ENCODE measurements at places on chromosomes 12 and 14.

DNA sequence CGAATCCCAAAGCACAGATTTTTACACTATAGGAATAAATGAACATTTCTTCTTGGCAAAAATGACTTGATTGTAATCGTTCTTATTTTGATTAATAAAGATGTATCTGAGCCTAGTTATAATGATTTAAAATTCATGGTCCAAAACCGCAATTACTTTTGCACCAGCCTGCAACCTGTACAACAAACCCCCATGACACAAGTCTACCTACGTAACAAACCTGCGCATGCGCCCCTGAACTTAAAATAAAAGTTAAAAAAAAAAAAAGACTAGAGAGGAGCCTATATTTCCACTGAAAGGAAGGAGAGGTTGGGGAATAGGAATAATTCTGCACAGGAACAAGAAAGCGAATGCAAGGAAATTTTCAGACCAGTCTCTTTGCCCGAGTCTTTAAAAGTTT lies 145.2 kb downstream of the SCARB1 start:
- DNase-seq: no peak

DNA sequence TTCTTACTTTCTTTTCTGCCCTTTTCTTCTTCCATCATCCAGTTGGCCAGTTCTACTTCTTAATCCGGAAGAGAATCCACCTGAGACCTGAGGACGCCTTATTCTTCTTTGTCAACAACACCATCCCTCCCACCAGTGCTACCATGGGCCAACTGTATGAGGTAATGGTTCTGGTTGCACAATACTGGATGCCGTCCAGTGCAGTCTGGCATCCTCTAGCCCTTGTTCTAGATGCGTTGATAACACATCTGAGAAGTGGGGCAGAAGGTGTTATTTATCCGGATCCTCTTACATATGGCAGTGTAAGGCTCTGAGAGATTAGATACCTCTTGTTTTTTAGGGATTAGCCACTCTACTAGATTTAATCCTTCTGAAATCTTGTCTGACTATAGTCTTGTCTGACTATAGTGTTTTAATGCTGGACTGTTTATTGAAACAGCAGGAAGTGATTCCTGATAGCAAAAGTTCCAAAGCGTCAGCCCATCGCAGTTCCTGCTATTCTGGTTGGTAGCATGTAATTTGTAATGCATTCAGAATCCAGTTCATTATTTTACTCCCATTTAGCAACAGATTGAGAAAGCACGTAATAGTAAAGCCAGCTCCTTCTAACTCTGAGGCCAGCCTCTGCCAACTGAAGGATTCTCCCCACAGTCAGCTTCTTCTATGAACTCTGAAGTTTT lies 7.9 kb downstream of the GABARAPL1 start:
- DNase-seq: no peak

GRCh38 chr12:95805864-95806671 lies 15.5 kb upstream of the NTN4 start:
- no peak for DNase-seq

DNA sequence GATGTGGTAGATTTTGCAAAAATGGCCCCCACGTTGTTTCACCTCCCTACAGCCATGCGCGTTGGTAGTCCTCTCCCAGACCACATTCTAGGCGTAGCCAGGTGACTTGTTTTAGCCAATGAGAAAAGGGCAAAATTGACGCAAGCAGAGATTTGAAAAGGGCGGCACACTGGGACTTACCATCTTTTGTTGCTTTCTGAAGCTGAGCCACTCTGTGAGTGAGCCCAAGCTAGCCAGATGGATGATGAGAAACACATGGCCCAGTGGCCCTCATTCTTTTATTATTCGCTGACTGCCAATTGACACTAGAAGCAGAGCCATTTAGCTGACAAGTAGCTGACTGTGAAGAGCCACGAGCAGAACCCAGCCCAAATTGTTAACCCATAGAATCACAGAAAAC lies 142.0 kb upstream of the GZMB start:
- DNase-seq: no peak

DNA sequence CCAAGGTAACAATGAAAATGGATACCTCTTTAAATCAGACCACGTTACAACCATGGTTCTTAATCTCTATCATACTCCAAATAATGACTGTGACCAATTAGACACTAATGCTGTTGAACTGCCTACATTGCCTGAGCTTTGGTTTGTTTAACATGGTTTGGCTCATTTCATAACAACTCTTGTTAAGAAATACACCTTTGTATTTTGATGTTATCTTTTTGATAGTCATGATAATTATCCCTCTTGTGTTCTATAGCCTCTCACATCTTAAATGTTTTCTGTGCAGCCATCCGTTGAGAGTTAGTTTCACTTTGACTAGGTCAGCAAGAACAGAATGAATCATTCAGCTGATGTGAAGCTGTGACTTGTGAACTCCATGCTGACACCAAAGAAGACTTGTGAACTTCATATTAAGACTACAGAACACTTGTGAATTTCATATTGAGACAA lies 75.5 kb upstream of the RERGL start:
- no peak for DNase-seq

DNA sequence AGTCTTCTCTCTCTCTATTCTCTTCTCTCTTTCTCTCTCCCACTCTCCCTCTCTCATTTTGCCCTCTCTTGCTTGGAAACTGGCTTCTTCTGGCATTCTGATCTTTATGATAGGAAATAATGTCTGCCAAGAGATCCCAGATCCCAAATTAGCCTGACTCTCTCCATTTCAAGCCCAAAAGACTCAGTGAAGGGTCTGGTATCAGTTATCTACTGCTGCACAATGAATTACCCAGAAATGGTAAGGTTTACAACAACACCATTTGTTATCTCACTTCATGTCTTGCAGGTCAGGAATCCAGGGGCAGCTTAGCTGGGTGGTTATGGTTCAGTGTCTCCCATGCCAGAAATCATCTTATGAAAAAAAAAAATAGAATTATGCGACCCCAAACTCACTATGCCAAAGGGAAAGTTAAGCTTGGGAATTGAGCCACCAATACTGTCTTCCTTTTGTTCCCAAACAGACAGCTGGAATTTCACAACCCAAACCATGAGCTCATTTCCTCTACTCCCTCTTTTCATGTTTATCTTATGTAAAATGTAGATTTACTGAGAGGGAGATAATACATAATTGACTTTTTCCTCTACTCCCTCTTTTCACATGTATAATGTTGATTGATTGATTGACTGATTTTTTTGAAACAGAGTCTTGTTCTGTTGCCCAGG lies 67.8 kb upstream of the FICD start:
- no peak for DNase-seq

- DNase-seq: no peak
Measured at GRCh38 chr12:50839042-50839441, 3.7 kb upstream of the TMPRSS12 start.

DNA sequence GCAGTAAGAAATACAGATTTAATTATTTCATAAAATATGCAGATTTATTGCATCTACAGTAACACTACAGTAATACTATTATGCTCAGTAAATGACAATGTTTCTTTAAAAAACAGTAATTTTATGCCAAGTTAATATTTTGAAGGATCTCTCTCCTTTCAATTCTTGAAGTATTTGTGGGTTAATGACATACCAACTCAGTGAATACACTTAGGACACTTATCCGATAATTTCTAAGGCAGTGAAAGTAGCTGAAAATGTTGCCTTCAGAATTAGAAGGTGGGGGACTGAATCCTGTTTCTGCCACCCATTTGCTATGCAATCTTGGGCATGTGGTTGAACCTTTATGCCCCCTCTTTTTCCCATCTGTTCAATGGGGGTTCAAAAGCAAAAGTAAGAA lies 24.8 kb upstream of the IFNG-AS1 start:
- no peak for DNase-seq

DNA sequence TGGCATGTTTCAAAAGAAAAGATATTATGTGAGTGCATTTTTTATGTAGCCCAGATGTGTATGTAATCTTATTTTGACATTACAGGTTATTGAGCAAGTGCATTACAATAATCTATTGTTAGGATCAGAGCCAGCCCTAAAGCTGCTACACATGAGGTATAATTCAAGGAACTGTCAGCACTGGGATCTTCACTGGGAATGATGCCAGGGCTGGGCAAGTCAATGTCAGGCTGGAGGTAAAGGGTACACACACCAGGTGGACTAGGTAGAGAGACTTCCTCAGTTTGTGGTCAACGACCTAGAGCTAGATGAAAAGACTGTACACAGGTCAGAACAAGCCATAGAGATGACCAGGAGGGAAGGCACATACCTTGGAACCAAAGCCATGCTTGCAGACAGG lies 15.4 kb downstream of the TRIM9 start:
- no peak for DNase-seq

Data from stimulated activated CD8-positive, alpha-beta memory T cell treated with anti-CD3 and anti-CD28 coated beads, Interleukin-4, amount 100 ng/mL, for 4 hours (primary cell).